ENCODE measurements at places on chromosomes 5 and 9.

- no peak for DNase-seq
Measured at GRCh38 chr5:165425594-165425993, 1920.2 kb downstream of the MAT2B start.

- no peak for DNase-seq
Measured at GRCh38 chr9:69535286-69535832, 136.8 kb downstream of the APBA1 start.

DNA sequence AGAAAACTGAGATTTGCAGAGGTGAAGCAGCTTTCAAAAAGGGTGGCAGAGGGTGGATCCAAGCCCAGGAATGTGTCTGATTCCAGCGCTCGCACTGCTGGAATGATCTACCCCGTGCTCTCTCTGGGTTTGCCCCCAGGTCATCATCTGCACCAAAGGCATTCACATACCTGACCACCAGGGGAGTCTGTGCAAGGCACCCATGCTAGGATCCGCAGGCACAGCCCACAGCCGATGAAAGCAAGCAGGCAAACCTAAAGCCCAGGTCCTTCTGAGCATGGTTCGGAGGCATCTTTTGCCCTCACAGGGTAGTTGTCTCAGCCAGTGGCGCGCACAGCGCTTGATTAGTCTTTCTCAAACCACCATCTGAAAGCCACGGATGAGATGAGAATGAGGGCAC lies 56.6 kb downstream of the TEK start:
- DNase-seq: no peak

GRCh38 chr5:180009581-180009980 lies 62.0 kb downstream of the RNF130 start:
- DNase-seq: no peak

DNA sequence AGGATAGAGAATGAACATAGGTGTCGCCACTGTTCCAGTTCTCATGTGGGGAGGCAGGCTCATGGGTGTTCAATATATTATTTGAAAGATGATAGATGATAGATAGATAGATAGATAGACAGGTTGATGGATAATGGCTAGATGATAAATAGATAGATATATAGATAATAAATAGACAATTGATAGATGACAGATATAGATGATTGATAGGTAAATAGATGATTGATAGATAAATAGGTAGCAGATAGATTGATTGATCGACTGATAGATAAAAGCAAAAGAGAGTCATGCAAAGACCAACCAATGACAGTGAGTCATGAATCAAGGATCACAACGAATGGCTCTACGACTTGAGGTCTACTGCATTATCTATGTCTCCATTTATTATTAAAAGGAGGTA lies 30.4 kb downstream of the SPARC start:
- no peak for DNase-seq

DNA sequence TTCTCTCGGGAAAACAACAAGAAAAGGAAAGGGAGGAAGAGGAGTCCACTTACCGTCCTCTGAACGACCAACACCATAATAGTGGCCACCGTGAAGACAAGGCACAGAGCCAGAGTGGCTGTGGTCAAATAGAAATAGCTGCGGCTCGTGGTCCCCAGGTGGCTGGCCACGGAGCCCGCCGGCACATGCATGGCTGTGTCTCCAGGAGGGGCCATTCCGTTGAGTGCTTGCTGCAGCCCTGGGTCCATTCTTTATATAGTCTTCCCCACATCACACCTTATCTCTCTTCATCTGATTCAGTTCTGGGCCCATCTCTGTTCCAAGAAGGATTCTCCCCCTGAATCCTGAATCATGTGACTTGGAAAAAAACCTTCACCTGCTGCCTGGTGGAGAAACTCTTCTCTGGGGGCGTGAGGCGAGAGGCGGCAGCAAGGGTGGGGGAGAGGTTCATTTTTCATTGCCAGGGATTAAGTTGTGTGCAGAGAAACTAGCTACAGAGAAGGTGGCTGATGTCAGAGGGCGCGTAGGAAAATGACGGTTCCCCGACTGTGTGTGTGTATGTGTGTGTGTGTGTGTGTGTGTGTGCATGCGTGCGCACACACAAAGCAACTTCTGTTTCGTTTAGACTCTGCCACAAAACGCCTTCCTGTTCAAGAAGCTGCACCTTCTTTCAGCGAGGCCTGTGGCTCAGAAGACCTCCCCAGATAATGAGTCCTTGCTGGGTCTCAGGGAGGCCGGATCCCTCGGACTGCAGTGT lies at the start of gene TNFSF8:
TSS of gene TNFSF8 (minus strand) at position 536 of the 757 bp plus-strand sequence. CDS start at position 248, 288 bp downstream.
- DNase-seq: no peak

DNA sequence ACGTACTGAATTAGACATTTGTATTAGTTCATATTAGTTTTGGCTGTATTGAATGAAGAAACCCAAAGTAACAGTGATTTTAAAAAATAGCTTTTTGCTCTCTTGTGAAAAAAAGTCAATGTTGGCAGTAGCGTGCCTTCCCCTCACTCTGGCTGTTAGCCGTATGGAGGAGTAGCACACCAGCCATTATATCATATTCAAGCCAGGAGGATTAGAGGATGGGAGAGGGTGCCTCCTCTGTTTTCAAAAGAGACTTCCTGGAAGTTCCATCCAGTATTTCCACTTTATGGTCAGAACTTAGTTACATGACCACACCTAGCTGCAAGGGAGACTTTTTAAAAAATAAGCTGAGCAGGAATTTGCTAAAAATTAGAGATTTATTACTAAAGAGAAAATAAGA lies 41.2 kb downstream of the GPR21 start:
- no peak for DNase-seq

GRCh38 chr5:64939772-64940510 lies 171.2 kb downstream of the CWC27 start:
- no peak for DNase-seq
